ENCODE measurements at places on chromosomes 11 and 22.

DNA sequence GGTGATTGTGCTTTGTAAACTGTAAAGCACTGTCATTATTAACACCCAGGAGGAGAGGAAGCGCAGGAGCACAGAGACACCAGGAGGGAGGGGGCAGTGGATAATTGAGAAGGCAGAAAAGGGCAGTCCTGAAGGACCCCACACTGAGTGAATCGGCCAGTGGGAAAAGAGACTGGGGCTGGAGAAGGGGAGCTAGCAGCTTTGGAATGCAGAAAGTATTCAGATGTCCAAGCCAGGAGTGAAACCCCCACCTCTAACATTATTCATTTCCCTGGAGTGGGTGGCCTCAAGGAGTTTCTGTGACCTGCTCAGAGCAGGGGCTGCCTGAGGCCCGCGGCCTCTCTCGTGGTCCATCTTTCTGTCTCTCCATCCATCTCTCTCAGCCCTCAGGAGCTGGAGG lies 38.0 kb upstream of the CDON start:
- no peak for DNase-seq

DNA sequence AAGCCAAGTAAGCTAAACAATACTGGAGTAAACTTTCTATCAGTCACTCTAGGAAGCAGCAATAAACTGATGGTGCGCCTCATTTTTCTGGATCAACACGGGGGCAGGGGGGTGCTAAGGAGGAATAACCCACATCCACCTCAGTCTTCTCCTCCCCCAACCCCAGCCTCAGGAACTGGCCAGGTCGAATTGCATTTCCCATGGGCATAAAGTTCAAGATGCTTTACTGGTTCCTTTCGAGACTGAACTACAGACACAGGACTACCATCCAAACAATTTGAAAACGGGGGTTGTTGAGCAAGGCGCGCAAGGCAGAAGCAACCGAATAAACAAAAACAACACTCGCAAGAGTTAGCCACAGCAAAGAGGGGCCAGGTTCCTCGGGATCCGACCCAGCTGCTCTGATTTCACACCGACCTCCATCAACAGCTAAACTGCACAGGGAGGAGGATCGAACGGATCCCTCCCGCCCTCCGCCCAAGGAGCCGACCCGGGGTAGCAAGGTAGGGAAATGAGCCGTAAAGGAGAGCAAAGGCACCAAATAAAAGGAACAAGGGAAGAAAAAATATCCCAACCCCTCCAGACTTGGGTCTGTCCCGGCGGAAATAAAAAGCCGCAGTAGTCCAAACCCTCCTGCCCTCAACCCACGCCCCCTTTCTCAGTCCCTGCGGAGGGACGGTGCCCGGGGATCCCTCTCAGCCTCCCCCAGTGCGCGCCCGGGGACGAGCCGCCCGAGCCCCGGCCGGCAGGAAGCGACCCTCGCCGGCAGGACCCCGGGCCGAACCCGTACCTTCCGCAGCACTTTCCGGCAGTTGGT lies 801 bp downstream of the SESN3 start:
- DNase-seq: peak; percentile 47

GRCh38 chr11:117984476-117984875 lies 1.7 kb upstream of the IL10RA start:
- DNase-seq: no peak

DNA sequence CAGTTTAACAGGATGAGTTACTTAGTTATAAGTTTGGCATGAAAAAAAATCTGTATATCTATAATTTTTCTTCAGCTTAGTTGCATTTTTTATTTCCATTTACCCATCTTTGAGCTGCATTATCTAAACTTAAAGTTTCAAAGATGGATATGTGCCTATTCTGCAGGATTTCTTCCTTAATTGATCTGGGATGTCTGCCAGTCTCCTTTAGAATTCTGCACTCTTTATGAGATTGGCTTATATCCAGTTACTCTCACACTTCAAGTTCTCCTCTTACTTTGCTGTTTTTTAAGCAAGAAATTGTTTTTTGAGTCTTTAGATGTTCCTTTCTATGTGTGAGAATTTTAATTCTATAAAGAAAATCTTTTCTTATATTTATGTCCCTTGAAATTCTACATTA lies 5.1 kb upstream of the PDGFD start:
- no peak for DNase-seq

DNA sequence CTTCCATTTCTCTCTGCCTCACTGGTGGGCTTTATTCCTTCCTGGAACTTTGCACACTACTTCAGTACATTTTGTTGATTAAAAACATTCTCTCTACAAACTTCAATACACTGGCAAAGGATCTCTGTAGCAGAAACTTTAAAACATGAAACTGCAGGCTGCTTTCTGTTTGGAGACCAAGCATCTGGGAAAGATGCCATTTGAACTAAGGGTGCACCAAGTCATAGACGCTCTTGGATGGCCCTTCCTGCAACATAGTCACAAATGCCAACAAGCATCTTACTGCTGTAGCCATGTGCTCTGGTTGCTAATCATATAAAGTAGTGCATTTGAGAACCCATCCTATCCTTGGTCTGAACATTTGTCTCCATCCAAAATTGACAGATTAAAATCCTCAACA lies 56.4 kb downstream of the SNX19 start:
- no peak for DNase-seq

DNA sequence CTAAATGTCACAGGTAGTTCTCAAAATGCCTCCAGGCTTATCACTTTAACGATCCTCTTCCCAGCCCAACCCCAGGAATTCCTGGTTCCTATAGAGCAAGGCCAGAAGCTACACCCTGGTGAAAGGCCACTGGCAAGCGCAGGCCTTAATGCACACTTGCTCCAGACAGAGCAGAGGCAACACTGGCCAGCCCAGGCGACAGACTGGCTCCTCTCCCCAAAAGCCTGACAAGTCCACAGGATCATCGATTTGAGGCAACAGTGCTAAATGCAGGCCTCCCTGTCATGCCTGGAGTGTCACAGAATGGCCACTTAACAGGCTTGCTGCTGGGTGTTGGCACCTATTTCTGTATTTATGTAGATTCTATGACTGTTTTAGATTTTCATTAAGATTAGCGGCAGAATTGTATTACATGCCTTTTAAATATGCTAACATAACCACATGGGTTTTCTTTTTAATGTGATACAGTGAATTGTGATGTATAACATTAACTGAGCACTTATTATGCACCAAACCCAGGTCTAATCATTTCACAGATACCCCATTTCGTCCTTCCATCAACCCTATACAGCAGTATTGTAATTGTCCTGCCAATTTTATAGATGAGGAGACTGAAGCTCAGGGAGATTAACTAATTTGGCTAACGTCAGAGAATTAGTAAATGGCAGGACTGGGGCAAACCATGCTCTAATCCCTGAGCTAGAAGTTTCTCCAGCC lies 38.6 kb downstream of the PACSIN2 start:
- DNase-seq: no peak

DNA sequence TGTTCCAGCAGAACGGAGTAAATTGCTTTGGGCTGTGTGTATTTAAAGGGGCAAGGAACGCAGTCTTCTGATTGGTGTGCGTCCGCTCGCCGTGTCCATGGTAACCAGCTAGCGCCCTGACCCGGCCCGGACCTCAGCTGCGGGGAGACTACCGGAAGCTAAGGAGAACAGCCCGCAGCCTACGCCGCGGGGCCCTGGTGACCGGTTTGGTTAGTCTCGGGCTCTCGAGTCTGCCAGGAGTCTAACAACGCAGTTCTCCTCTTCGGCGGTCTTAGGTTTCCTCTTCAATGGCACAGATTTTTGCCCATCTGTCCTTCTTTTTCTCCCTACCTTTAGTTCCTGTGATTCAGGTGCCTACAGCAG lies 3.5 kb upstream of the OR56A3 start:
- DNase-seq: no peak

DNA sequence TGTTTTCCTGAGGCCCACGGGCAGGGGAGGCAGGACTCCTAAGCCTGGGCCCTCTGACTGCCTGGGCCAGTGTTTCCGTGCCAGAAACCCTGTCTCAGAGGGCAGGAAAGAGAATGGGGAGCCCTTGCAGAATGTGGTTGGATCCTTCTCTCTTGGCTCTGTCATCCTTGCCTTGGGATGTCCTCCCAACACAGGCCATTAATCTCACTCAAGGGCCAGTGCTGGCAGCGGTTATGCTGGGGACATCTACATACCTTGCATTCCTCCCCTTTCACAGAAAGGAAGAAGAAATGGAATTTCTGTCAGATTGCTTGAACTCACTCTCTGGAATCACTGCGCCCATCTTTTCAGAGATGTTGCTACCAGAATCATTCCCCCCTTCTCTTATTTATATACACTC lies 296.9 kb downstream of the KIRREL3 start:
- DNase-seq: no peak

GRCh38 chr11:70281156-70281609 lies 10.7 kb downstream of the PPFIA1 start:
- DNase-seq: no peak

- DNase-seq: peak; percentile 16
Measured at GRCh38 chr22:43796567-43796966, 15.5 kb downstream of the EFCAB6 start.

GRCh38 chr11:3824714-3825472 lies 15.9 kb downstream of the RHOG start:
- peak; percentile 92 for DNase-seq

DNA sequence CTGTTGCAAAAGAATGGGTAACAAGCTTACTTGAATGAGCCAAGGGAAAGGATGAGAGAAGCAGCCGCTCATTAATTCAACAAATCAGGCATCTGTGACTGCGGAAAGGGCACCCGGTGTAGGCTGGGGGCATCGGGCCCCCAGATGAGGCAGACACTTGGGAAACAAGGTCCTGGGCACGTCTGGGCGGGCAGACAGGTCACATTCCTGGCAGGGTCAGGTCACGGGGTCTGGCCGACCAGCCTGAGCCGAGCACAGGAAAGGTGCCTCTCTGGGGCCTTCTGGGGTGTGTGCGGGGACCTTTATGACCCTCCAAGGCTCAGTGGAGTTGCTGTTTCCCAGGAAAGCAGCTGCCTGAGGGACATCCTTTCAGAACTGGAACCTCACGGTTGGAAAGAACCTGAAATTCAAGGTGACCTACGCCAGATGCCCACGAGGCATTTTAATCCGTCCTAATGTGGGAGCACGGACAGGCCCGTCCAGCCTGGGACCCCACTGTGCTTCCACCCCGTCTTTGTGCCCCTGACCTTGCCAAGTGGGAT lies 57.1 kb downstream of the ST14 start:
- no peak for DNase-seq

- no peak for DNase-seq
Measured at GRCh38 chr11:126106594-126107328, 44.1 kb upstream of the CDON start.

DNA sequence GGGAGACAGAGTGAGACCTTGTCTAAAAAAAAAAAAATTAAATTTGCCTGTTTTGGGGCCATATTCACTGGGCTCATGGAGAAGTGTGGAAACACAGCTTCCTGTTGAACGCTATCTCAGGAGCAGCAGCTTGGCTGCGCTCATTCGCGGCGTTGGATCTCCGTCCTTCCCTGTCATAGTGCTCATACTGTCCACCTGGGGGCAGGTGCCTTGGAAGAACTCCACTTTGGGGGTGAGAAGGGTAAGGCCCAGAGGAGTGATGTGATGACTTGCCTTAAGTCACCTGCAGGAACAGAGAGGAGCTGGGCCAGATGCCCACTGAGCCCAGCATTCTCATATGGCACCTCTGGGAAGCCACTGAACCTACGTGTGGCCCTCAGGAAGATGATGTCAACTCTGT lies 82.8 kb downstream of the CABIN1 start:
- no peak for DNase-seq

GRCh38 chr22:38758276-38758945 lies 2.6 kb upstream of the SUN2 start:
- no peak for DNase-seq

GRCh38 chr11:44595964-44596381 lies 30.5 kb downstream of the CD82 start:
- no peak for DNase-seq
